ENCODE measurements at places on chromosomes 5 and 9.

DNA sequence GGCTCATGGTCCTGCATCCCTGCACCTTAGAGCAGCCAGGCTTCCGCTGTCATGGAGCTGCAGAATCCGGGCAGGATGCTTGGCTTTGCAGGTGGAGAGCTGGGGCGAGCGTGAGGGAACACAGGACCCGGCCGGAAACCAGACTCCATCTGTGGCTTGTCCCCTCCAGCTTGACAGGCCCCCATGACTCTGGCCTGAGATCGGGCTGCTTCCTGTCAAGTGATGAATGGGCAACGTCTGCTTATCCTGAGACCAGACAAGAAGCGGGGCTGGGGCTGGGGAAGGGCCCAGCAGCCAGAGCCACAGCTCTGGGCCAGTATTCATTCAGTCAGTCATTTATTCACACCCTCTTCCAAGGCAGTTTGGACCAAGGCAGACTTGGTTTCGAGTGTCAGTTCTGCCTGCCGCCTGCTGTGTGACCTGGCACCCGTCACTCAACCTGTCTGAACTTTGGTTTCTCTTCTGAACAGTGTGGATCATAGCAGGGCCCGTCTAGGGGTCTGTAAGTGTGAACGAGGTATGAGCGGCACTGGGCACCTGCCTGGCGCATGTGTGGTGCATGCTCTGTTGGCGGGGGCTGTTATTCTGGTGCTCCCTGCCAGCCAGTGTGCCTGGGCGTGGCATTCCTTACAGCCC, 37.5 kb downstream of the NEK6 start:
- no peak for DNase-seq

DNA sequence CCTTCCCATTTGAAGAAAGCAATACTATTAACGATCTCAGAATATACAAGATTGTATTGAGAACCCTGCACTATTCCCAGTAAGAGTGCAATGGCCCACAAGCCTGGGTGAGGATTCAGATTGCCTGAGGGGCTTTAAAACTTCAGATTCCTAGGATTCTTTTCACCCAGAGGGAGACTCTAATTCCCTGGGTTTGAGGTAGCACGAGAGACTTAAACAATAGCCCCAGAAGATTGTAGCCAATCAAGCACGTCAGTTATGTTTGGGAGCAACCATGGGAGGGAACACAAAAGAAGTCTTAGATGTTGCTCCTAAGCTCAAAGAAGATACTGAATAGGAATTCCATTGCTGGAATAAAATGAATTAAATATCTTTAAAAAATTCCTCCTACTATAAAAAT, 17.9 kb downstream of the MRPS27 start:
- DNase-seq: no peak

GRCh38 chr5:90365328-90365727, 44.2 kb downstream of the CETN3 start:
- DNase-seq: no peak

DNA sequence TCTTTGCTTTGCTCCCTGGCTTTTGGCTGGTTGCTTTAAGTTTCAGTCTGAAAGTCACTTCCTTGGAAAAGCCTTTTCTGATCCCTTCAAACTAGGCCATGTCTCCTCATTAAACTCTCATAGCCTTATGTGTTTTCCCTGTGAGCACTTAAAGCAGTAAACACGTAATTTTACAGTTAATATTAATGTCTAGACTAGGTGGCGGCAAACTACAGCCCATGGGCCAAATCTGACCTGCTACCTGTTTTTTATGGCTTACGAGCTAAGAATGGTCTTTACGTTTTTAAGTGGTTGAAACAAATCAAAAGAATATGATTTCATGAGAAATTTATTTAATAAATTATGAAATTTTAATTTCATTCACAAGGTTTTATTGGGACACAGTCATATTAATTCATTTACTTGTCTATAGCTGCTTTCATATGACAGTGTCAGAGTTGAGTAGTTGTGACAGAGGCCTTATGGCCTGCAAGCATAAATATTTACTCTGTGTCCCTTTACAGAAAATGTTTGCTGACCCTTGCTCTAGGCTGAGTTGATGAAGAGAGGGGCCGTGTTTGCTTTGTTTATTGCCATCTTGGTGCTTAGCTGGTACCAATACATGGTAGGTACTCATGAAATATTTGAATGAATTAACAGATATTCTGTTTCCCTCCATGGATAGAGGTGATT, 7.4 kb downstream of the SLC44A1 start:
- no peak for DNase-seq
